ENCODE measurements at places on chromosomes 1 and 21.

DNA sequence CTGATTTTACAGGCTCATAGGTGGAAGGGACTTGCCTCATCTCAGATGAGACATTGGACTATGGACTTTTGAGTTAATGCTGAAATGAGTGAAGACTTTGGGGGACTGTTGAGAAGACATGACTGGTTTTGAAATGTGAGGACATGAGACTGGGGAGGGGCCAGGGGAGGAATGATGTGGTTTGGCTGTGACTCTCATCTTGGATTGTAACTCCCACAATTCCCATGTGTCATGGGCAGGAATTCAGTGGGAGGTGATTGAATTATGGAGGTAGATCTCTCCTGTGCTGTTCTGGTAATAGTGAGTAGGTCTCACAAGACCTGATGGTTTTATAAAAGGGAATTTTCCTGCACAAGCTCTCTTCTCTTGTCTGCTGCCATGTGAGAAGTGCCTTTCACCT lies 20.8 kb downstream of the SCYL3 start:
- no peak for DNase-seq

- no peak for DNase-seq
Observed at GRCh38 chr1:45394342-45394741, 54.1 kb upstream of the MUTYH start.

DNA sequence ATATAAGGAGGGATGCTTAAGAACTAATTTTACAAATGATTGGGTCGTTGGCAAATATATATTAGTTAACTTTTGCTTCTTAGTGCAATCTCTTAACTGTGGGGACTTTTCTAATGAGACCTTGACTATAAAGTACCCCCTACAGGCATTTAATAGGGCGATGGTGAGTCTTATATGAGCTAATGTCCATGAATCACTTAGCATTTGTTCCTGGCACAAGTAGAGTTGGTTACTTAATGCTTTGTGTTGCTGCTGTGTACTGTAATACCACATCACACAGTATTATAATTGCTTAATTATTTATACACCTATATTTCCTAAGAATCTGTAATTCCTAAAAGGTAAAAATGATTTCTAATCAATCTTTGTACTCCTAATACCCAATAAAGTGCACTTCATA lies 25.3 kb upstream of the TMCO1 start:
- no peak for DNase-seq

DNA sequence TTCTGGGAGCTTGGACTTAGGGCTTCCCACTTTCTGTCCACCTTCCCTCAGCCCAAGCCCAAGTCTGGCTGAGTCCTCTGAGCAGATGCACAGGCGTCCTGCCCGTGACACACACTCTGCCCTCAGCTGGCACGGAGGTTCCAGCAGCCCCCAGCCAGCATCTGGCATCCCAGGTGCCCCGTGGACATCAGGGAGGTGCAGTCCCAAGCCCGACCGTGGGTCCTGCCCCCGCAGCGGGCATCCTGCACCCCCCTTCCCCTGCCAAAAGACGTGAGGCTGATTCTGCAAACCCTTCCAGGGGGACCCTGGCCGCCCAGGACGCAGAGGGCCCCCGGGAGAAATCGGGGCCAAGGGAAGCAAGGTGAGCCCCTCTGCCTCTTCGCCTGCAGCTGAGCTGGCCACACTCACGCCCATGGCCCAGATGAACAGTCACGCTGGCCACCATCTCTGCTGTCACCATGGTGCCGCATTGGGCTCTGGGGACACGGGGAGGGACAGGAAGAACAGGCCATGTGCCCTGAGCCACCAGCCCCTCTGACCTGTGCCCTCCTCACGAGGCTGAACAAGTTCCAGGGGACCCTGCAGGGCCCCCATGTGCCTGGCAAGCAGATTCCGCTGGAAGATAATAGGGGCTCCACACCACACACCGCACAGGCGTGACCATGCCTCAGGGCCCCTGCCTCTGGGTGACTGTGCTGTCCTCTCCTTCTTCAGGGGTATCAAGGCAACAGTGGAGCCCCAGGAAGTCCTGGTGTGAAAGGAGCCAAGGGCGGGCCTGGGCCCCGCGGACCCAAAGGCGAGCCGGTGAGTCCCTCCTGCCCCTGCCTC lies 20.6 kb downstream of the COL6A2 start:
- DNase-seq = no peak

DNA sequence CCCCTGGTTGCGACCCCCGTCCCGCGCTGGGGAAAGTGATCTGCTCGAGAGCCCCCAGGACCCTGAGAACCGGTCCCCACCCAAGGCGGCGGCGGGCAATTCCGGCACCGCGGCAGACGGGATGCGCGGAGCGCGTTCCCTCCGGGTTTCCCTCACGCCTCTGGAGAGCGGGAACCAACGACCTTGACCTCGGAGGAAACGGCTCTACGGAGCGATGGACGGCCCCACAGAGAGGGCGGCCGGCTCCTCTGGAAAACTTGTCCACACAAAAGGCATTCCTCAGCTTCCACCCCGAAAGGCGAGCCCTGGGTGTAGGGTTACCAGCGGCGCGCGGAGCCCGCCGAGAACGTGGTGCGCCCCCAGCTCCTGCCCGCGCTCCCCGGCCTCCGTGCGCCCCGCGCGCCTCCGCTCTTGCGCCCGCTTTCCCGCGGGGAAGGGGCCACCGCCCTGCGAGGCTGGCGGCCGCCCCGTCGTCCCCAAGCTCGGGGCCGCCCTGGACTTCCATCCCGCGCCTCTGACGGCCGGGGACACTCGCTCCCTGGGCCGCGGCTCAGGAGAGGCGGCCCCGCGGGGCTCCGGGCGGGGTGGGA lies 391 bp upstream of the KIAA1614 start:
- no peak for DNase-seq

DNA sequence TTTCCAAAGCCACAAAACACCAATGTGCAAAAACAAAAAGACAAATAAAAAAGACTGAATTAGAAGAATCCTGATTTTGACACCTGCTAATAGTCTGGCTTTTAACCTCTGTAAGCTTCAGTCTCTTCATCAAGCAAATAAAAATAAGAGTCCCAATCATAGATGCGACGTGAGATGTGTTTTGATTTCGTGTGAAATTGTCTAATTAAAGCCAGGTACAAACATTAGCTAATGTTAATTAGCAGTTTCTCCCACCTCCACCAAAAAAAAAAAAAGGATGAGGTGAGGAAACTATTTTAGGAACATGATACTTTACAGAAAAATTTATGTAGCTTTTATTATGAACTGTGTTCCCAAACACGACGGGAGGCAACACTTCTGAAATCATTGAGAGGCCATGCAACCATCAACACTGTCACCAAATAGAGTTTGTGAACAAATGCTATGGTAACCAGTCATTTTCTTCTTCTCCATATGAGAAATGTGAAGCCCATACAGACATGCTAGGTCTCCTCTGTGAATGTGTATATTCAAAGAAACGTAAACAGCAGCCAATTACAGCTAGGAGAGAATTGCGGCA lies 6.7 kb upstream of the EVI5 start:
- DNase-seq = no peak

DNA sequence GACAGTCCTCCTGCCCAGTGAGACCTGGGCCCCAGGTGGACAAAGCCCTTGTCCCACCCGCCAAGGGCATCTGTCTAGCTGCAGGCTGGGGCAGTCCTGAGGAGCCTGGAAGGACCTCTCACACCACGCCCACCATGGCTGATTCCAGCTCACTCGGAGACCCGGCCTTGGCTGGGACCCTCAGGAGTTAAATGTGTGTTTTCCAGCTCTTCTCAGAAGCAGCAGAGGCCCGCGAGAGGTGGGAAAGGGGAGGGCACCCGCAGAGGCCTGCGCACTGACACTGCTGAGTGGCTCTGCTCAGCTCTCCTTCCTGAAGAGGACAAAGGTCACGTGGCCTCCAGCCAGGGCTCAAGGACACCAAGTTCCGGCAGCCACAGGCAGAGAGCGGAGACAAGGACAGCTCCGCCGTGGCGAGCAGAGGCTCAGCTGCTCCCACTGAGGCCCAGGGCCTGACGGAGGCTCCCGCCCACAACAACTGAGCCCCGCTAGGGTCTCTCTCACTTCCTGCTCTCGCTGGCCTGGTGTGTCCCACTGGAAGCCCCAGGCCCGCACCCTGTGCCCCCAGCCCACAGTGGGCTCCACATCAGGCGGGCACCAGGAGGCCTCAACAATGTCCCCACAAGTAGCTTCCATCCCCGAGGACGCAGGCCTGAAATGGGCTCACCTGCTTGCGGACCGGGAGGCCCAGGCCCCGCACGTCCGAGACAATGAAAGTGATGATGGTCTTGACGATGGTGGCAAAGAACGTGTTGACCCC lies 16.9 kb downstream of the SLC19A1 start:
- DNase-seq = no peak

GRCh38 chr21:17858747-17859146 lies 39.6 kb upstream of the C21orf91 start:
- no peak for DNase-seq

DNA sequence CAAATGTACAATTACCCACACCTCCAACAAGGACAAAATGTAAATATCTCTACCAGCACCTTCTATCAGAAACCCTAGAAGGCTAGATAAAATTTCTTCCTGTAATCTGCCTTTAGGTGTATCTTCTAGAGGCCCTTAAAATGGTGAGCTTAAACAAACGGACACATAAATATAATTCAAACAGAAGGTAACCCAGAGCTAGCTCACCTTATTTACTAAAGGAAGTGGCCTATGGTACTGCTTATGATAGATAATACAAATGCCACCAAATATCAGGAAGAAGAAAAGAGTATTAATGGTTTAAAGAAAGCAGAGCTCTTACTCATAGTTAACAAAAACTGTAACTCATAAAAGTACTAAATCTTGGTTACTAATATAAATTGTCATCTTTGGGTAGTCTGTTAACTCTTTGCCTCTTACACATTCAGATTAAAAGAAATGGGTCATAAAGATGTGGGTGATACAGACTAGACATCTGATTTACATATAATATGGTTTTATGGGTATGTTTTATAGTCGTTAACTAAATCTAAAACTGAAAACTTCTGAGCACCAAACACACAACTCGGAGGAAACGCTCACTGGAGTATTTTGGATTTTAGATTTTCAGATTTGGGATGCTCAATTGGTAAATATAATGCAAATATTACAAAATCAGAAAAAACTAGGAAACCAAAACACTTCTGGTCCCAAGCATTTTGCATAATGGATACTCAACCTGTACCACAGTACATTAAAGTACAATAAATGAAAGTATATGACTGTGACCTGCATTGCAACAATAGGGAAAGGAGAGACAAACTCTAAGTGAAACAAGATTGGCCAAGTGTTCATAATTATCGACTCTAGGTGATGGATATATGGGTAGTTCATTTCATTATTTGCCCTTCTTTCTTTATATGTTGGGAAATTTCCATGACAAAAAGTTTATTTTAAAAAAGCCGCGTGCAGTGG lies 23.2 kb downstream of the TRIT1 start:
- no peak for DNase-seq

DNA sequence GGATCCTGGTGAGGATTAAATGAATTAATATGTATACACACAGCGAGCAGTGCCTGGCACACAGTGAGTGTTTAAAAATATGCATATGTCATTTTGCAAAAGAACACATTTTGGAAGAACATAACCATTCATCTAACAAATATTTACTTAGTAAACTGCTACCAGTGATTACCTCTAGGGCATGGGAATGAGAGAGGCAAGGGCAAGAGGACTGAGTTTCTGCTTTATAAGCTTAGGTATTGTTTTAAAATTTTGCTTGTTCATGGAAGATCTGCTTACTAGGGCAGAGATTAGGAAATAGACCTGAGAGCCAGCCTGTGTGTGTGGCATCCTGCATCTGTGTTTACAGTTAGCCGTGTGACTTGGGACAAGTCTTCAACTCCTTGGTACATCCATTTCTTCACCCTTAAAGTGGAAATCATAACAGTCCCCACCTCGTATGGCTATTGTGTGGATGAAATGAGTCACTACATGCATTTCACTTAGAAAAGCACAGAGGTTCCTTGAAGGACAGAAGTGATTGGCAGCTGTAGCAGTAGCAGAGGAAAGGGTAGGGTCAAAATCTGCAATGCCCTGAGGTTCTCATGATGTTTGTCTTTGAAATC lies 198.5 kb upstream of the FMN2 start:
- no peak for DNase-seq

DNA sequence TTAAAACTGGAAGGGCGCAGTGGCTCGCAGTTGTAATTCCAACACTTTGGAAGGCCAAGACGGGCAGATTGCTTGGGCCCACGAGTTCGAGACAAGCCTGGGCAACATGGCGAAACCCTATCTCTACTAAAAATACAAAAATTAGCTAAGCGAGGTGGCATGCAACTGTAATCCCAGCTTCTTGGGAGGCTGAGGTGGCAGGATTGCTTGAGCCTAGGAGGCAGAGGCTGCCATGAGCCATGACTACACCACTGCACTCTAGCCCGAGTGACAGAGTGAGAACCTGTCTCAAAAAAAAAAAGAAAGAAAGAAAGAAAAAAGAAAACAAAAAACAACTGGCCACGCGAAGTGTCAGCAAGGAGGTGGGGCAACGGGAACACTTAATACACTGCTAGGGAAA lies 6.3 kb downstream of the UBE2G2 start:
- DNase-seq = no peak

DNA sequence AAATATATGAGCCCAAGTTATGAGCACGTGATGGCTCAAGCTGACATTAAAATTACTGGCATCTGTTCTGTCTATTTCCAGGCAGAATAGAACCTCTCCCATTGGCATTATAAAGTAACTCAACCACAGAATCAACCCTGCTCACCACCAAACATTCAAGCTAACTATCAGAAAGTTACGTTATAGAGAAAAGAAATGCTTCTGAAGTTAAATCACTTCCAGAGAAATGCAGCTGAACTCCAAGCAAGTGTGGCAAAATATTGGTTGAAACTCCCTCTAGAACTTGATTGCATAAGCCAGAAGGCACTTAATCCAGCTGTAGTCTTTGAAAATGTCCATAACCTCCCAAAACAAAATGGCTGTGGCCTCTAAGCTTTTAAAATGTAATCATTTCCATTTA lies 36.2 kb upstream of the UBE2U start:
- DNase-seq = no peak

DNA sequence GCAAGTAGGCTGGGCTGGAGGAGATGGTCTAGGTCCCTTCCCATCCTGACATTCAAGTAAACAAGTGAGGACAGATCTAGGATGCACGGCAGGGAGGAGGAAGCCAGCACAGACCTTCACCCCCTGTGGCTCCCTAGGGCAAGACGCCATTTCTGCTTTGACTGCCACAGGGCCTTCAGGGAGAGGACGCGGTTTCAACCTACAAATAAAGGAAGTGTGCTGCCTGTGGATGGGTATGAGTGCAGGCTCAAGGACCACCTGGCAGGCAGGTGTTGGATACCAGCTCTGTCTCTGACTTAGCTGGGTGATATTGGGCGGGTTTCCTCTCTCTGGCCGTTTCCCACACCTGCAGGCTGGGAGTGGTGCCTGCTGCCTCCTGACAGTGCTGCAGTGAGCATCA lies 16.2 kb downstream of the SLC2A1 start:
- DNase-seq = no peak

- no peak for DNase-seq
Observed at GRCh38 chr1:9652379-9653209, 1.1 kb downstream of the PIK3CD start.

- no peak for DNase-seq
Observed at GRCh38 chr1:18166341-18166740, 58.7 kb downstream of the IGSF21 start.

DNA sequence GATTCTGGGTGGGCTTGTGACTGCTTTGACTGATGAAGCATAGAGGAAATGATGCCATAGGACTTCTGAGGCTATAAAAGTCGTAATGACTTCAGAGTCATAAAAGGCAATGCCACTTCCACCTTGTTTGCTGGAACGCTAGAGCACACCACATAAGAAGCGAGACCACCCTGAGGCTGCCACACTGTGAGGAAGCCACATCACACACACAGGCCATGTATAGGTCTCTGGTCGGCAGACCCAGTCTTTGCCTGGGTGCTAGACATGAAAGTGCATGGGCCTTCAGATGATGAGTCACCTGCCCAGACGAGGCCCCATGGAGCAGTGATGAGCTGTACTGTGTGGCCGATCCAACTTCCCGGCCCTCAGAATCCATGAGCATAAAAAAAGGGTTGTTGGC lies 14.2 kb upstream of the KANK4 start:
- DNase-seq = no peak

Measured in esophagus squamous epithelium (tissue), 5 donors.